Naive thymus-derived CD4-positive, alpha-beta T cell (primary cell): ENCODE measurements at places on chromosomes 4 and X.

DNA sequence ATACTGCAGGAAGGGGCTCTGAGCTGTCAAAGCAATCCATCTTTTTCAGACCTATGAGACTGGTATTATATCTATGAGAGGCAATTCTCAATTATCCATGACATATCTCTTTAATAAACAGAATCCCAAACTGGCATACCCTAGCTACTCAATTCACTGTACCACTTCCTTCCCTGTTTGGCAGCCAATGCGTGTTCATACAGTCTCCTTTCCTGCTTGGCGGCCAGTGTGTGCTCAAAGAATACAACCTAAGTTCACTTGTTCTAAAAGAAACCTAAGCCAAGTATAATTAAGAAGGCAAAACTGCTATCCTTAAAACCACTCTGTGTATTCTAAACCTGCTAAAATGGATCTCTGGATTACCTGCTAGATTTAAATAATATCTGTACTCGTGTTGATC is 38.3 kb downstream of the ARHGEF9 start:
- no peak for DNase-seq

DNA sequence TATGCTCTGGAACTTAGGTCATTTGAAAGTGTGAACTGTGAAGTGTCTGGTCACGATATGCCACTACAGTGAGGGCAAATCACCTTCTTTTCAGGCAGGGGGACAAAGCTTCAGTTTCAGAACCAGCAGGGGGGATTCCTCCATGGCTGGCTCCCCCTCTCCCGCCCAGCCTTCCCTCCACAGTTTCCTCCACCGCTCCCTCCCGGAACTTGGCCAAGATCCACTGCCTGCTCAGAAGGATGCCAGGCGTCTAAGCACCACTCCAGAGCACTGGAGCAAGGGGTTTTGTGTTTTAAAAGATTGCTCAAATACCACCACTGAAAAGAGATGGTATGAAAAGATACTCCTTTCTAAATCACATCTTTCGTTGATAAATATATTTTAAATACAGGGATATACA is 126.9 kb downstream of the ELOVL6 start:
- no peak for DNase-seq

- DNase-seq = no peak
These were observed 5.0 kb upstream of the TMEM164 start for GRCh38 chrX:109997786-109998452.

DNA sequence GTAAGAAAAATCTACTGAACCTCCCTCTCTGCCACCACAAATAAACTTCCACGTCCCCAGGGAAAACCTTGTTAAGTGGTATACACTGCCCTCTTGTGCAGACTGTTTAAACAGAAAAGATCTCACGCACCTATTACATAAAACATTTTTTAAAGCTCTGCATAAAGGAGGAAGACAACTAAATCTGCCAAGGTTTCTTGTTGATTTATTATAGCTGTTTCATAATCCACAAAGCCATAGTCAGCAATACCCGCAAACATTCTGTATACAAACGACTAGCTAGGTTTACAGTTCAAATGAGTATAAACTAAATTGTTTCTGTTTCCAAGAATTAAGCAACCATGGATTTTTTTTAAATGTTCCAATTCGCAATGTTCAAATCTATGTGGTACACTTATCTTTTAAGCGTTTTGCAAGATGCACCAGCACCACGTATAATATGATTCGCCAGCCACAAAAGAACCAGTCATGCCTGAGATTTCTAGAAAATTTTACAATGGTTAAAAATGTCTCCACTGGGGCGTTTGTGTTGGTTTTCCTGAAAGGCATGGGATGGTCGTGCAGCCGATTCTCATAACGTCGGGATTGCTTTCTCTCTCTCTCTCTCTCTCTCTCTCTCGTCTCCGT is 164.6 kb downstream of the PRKX start:
- DNase-seq = no peak

GRCh38 chrX:41779030-41779564 is 55.1 kb downstream of the GPR82 start:
- no peak for DNase-seq

- no peak for DNase-seq
These were observed 166.8 kb upstream of the FRG1 start for GRCh38 chr4:189773909-189774308.

- no peak for DNase-seq
These were observed 27.1 kb upstream of the MAGEA8 start for GRCh38 chrX:149853925-149854324.

DNA sequence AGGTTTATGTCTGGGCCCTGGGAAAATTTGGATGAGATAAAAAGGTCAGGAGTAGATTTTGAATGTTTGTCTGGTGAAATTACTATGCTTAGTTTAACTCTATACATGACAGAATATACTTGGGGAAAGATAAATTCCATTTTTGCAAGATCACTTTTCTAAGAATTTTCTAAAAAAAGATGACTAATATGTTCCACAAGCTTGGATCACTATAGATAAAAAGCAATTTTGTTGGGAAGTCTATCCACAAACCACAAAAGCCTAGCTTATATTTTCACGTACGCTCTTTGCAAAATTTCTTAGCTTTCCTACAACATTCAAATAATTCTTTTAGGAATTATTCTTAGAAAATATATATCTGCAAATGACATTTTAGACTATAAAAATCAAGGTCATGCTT is 20.6 kb upstream of the COQ2 start:
- no peak for DNase-seq

GRCh38 chr4:184850018-184850417 is 24.2 kb upstream of the ACSL1 start:
- DNase-seq = no peak

DNA sequence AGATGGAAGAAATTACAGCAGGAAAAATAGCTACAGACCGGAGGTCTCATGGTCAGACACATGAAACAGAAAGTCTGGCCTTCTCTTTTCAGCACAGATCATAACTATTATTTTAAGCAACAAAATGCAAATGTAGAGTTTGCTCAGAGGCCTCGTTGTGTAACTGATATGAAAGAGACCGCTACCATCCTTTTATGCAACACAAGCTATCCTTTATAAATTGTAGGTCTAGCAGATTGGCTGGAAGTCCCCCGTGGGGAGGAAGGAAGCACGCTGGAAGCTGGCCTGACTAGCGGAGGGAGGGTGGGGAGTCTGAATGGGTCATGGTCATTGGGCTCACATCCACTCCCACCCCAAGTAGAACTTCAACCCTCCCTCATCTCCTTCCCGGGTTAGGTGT is 27.7 kb downstream of the DMP1 start:
- DNase-seq = no peak

GRCh38 chr4:53804719-53805118 is 213.4 kb upstream of the LNX1 start:
- no peak for DNase-seq

GRCh38 chrX:50971395-50971794 is 60.9 kb downstream of the BMP15 start:
- no peak for DNase-seq

DNA sequence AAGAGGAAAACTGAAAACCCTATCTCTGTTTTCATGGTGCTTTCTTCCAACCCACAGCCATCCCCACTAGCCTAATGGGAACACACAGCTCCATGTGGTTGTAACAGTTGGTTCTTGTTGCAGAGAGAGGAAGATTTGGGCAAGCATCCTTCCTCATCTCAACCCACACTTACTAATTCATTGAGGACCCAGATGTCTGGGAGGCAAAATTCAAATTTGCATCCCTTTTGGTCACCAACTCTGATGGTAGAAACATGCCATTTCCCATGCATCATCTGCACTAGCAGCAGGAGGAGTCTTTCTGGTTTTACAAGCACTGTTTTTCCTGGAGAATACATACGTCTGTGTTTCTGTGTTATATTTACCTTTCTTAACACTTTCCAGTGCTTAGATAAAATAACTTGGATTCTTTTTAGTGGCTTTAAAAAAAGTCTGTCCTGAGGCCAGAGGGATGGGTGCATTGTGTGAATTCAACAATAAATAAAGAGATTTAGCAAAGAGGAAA is 301.0 kb downstream of the KCTD8 start:
- no peak for DNase-seq

DNA sequence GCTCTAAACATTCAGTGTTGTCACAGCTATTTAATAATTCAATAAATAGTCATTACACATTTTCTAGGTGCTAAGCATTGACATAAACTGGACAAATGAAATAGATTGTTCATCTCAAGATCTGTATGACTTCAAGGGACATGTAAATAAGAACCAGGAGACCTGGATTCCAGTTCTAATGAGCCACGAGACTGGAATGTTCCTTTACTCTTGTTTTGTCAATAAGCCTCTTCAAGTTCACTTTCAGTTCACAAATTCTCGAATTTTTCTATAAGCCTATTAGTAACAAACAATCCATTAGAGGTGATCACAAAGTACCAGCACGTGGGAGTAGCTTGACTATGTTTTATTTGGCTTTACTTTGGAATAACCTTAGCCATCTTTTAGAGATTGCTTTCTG is 514.0 kb upstream of the SMIM31 start:
- DNase-seq = no peak

GRCh38 chrX:2689773-2690666 is 1.1 kb upstream of the CD99 start:
- DNase-seq = no peak

DNA sequence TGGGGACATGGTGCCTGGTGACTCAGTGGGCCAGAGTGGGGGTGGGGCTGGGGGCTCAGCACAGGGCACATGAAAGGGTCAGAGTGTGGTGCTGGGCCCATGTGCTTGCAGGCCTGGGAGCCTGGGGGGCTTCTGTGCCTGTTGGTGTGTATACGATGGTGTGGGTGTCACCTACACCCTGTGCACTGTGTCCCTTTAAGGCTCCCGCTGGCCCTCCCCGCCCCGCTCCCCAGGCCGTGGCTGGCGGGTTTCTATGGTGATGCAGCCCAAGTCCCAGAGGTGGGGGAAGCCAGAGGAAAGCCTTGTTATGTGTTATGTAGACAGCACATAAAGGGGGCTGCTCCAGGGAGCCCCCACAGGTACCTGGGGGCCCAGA is 5.5 kb downstream of the L1CAM start:
- no peak for DNase-seq

DNA sequence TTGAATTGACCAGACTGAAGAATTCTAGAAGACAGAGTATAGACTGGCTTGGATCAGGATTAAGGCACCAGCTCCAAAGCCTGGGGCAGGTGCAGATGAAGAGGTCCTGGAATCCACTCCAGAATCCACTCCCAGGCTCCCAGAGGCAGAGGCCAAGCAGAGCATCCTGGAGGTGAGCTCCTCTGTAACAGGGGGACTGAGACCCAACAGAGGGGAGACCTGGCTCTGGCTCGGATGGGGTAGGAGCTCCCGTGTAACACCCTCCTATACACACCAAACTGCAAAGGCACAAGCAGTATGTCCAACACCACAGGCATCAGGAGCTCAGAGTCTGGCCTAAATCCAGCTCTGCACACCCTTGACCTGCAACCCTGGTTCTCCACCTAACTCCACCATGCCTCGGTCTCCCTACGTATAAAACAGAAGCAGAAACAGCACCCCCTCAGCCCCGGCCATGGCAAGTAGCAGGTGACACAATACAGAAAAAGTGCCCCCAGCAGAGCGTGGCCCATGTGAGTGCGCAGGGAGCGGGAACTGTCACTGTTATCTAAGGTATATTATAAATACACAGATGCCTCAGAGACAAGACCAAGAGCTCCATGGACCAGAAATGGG is 14.9 kb downstream of the RNF212 start:
- no peak for DNase-seq

DNA sequence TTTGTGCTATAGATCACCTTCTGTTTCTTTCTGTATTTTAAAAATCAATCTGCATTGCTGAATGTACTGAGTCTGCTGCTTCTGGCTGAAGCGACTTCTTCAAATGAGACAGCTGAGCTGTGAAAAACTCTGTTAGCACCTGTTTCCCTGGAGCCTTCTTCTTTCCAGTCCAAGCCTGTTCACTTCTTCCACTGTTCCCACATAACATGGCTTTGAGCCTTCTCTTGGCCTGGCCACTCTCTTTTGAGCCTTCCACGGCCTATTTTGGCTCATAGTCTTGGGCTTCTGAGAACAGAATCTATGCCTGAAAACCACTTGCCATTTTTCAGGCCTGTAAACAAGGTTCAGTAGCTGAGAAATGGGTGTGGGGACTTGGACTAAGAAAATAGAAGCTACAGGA is 132.9 kb upstream of the IGFBP7 start:
- no peak for DNase-seq

DNA sequence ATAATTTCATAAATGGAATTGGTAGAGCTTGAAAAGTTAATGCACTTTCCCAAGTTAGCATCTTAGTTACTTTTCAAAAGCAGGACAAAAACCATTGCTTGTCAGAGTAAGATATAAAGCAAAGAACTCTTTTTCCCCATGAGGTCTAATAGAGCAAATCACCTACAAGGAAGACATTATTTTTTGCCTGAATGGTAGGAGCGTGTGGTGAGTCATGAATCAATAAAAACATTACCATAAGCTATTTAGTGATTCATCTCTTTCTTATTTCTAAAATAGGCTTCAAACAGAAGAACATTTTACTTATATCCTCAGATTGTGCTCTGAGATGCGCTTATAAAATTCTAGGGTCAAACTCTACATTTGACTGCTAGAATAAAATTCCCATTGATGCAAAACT is 109.4 kb upstream of the GPRIN3 start:
- DNase-seq = no peak

GRCh38 chr4:1987721-1988326 is 20.9 kb downstream of the NELFA start:
- DNase-seq = no peak

DNA sequence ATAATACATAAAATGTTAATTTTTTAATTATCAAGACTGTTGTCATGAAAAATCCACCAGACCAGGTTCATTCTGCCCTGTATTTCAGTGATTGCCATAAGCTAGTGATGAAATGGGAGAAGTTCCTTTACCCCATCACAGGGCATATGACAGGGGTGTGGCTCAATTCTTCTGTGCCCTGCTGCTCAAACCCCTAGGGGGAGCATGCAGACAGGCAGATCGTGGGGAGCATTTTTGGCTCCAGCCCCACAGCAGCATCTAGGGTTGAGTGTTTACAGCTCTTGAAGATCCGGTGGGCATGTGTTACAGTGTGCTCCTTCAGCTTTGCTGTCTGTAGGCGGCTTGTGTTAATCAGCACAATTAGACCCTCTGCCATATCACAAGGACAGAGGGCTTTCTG is 700.7 kb downstream of the PCDH18 start:
- no peak for DNase-seq

- DNase-seq = no peak
These were observed 48.4 kb downstream of the SMIM20 start for GRCh38 chr4:25962393-25962792.

GRCh38 chr4:159503236-159504008 is 400.5 kb downstream of the RAPGEF2 start:
- DNase-seq = no peak

DNA sequence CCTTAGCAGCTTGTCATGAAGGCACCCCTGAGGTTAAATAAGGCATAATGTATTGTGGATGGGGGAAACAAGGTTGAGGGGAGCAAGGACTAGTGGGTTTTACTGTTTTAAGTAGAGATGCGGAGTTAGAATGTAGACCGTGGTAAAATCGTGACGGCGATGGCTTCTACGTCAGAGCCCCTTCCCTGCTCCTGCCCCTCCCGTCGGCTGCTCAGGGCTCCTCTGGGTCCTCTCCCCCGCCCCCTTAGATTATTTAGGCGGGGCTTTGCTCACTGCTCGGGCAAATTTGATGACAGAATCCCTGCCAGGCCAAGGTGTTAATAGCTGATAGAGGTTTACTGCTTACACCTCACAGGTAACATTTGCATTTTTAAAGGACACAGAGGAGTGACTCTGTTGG is 2.3 kb downstream of the FRMPD3 start:
- DNase-seq = no peak

GRCh38 chr4:75950213-75950815 is 9.5 kb upstream of the NAAA start:
- no peak for DNase-seq

- DNase-seq = no peak
These were observed 28.2 kb downstream of the JADE1 start for GRCh38 chr4:128837679-128838078.
